ENCODE measurements at places on chromosomes 11 and 22.
A peak's percentile ranks its signal among the peaks of the same experiment; 100 is the strongest.

GRCh38 chr11:17573526-17573925 is 26.5 kb downstream of the OTOG start:
- no peak for DNase-seq

- no peak for DNase-seq
These were observed 291.8 kb downstream of the SBF2 start for GRCh38 chr11:10002221-10002620.

GRCh38 chr11:45157247-45158209 is 11.1 kb downstream of the PRDM11 start:
- DNase-seq: no peak

- no peak for DNase-seq
These were observed 125.1 kb upstream of the E2F8 start for GRCh38 chr11:19365743-19366410.

GRCh38 chr11:2718817-2719438 is 19.1 kb upstream of the KCNQ1OT1 start:
- DNase-seq: no peak

GRCh38 chr11:2295971-2296912 is 5.5 kb downstream of the C11orf21 start:
- DNase-seq: no peak

DNA sequence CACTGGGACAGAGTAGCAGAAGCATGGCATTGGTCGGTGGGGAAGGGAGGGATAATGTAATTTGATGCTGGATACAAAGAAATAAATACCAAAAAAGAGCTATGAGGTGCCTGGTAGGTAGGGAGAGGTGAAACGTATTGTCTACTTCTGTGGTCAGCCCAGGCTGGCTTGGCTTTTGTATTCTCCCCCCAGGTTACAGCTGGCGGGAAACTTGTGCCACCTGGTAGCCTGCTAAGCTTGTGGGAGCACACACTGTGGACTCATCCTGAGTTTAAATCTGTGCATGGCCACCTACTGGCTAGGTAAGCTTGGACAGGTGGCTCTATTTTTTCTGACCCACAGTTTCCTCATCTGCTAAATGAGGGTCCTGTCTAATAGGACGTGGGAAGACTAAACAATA is 165.2 kb upstream of the E2F8 start:
- DNase-seq: no peak

- no peak for DNase-seq
These were observed 1526.8 kb downstream of the BRD1 start for GRCh38 chr22:48300877-48301276.

- no peak for DNase-seq
These were observed 515.3 kb downstream of the JRKL start for GRCh38 chr11:96905143-96905542.

DNA sequence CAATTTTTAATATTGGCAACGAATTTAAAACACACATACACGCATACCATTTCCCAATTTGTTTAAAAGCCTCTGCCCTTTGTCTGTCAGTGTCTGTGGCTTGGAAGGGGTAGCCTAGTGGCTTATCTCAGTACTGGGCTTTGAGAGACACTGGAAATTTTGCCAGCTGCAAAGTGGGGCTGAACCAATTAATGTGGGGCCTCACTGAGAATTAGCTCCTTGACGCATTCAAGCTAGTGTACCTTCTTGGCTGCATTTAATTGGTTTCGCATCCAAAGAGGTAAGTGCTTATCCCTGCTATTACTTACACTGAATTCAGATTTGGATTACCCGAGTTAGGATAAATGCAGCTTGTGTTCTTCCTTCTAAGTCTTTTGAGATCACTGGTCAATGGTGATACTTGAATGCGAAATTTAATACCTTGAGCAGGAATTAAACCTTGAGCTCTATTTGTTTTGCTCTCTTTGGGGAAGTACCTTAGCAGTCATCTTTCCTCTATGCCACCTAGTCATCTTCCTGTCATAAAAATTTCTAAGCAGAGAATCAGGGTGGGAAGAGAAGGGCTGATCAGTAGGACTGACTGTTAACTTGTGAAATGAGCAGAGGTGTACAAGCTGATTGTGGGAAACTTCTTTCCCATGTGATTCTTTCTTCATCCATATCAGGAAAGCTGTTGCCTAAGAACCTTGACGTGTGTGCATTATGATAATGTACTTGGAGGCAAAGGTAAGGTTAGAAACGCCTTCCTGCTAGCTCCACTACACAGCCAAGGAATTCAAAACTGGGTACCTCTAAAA is 187.7 kb upstream of the E2F8 start:
- DNase-seq: no peak

- DNase-seq: no peak
These were observed 299.0 kb downstream of the NTM start for GRCh38 chr11:131669401-131669780.

DNA sequence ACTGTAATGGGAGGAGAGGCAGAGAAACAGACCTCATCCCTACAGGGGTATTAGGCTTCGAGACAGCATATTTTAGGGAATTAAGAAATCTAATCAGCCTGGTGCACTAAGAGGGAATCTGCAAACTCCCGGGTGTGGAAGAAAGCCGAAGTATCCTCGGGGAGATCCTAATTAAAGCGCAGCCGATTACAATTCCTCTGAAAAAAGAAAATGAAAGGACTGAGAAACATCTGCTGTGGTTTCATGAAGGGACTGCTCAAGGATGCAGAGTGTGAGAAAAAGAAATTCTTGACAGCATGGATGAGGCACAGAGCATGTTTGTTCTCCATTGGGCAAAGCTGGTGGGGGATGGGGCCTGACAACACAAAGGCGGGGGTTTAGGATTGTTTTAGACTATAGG is 290.0 kb upstream of the LARGE1 start:
- no peak for DNase-seq

DNA sequence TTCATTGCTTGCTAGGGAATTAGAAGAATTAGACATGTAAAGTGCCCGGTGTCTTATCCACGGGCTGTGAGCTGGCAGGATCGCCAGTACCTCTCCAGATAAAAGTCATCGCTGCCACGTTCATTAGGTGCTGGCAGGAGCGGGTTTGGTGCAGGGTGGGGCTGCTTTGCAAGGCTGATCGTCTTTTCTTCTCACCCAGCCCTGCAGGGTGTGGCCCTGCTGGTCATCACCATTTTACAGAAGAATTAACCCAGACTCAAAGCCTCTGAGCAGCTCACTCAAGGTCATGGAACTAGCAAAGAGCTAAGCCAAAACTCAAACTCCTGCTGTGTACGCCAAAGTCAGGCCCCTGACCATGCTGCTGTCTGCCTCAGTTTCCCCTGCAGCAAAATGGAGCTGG is 6.1 kb upstream of the FGF4 start:
- no peak for DNase-seq

DNA sequence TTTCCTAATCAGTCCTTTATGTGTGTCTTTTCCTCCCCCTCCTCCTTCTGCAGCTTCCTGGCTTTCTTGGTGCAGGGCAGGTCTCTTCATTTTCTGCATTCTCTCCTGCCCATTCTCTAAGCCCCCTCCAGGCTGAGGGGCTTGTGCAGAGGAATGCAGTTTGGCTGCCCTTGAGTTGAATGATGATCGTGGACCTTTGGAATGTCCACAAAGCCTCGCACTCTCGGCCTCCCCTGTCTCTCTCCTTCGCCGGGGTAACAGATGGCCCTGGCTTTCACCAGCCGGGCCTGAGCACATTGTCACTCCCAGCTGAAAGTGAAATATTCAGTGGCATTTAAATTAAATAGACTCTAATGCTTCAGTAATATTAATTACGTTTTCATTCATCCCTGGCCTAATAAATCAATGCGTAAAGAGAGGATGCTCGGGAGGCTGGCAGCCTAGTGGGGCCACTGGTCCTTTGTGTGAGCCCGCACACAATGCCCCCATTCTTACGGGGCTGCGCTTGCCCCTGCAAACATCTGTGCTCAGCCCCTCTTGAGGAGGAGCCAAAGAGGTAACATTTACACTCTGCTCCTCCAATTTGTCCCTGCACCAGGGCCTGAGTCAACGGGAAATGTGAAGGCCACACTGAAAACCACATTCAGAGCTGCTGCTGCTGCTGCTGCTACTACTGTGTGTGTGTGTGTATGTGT is 64.9 kb upstream of the PAX6 start:
- DNase-seq: no peak

GRCh38 chr11:118117790-118118601 is 31.2 kb upstream of the SMIM35 start:
- no peak for DNase-seq

- no peak for DNase-seq
These were observed 3.0 kb upstream of the B3GAT1 start for GRCh38 chr11:134414766-134415765.

DNA sequence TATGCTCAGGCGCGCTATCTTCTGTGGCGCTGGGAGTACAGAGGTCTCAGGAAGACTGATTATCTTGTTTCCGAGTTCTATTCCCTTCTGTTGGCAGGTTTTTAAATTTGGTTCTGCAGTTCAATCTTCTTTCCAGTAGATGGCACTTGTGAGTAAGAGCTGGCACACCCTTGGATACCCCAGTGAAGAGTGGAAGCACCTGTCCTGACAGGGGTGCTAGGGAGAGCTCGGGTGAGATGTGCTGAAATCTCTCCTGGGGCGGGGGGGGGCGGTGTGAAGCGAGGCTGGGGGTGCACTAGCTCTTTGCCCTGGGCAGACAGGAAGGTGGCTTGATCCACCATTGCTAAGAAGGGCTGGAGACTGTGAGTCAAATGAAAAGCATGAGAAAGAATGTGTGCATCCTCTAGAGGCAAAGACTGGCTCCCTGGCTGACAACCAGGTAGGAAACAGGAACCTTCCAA is 679.9 kb upstream of the CCDC179 start:
- DNase-seq: peak; percentile 53

DNA sequence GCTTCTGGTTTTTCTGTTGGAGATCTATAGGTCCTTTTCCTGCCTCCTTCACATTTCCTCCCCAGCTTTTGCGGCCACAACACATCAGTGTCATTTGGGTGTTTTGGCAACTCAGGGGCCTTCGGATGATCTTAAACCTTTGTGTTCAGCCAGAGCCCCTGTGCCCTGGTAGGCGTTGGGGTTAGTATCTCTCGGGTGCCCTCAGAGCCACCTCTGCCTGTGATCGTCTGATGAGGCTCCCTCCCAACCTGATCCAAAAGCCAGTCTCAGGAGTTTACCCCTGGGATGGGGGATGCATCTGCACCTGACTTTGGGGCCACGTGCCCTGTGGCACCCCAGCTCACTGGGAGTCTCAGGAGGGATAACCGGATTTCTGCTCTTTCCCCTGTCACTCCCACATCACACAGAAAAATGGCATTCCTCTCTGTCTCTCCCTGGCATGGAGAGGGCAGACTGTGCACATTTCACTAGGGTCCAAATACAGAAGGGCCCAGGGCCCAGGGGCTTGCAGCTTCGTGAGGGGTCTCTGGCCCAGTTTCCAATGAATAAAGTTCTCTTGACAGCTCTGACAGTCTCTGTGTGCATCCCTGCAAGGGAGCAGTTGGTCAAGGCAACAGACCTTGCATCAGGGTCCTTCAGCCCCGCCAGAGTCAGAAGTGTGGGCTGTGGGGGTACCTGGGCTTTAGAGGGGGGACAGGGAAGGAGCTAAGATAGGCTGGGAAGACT is 2.6 kb downstream of the RNF26 start:
- DNase-seq: no peak

- DNase-seq: no peak
These were observed 32.7 kb downstream of the SGSM3 start for GRCh38 chr22:40403141-40403540.

- DNase-seq: no peak
These were observed 7.6 kb downstream of the IL17REL start for GRCh38 chr22:50004918-50005317.

- peak; percentile 30 for DNase-seq
These were observed 396 bp downstream of the OSBP start for GRCh38 chr11:59615120-59615636.

- no peak for DNase-seq
These were observed 25.5 kb upstream of the CCDC90B start for GRCh38 chr11:83311701-83312100.

- peak; percentile 56 for DNase-seq
These were observed 11.3 kb downstream of the TRIM66 start for GRCh38 chr11:8671193-8671612.

GRCh38 chr11:67268962-67269268 is 2.6 kb downstream of the GRK2 start:
- no peak for DNase-seq

DNA sequence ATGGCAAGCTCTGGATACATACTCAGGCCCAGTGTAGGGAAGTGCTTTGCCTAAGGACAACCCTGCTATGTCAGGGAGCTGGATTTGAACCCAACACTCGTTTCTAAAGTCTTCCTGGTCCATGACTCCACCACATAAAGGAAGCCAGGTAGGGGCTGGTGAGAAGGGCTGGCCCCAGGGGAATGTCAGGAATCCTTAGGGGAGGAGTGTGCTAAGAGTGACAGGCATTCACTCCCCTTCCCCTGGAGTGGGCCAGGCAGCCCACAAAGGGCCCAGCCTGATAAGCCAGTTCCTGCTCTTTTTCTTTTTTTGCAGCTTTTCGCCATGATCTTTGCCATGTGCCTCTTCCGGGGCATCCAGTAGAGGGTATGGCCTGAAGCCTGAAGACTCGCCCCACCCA is 21.9 kb downstream of the TP53I11 start:
- no peak for DNase-seq

GRCh38 chr11:31443802-31444201 is 65.6 kb downstream of the IMMP1L start:
- DNase-seq: no peak

GRCh38 chr11:64744544-64745188 is 724 bp upstream of the RASGRP2 start:
- DNase-seq: no peak

- no peak for DNase-seq
These were observed 76.3 kb upstream of the SUSD2 start for GRCh38 chr22:24105013-24105360.

DNA sequence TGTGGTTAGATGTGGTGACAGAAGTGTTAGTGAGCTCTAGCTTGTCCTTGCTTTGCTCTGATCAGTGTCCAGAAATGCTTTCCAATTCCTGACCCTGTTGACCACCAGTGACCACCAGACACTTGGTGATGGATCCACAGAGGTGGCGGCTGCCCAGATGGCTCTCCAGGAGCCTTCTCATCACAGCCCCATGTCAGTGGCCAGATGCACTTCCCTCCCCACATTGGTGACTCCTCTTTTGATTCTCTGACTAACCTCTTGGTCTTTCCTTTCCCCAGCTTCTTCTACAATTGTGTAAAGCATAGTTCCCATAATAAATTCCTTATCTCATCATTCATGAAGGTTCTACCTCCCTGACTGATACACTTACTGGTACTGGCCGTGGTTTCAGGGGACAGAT is 40.1 kb upstream of the CXCR5 start:
- no peak for DNase-seq

- DNase-seq: no peak
These were observed 3.2 kb upstream of the GAB2 start for GRCh38 chr11:78420796-78421209.

GRCh38 chr22:44838316-44839016 is 86.1 kb downstream of the ARHGAP8 start:
- no peak for DNase-seq

DNA sequence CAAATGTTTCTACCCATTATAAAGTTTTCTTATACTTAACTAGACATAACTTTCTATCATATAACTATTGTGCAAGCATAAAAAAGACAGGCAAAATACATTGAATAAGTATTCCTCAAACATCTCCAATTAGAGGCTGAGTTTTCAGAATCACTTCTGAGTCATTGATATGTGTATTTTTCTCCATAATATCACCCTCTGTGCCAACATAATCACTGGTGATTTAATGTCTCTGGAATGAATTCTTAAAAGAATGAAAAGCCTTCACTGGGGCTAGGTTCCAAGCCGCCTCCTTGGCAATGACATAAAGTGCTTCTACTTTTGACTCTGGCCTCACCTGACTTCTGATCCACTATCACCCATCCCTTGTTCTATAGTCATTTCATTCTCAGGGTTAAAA is 197.0 kb upstream of the E2F8 start:
- DNase-seq: peak; percentile 6

- DNase-seq: no peak
These were observed 23.7 kb downstream of the USP47 start for GRCh38 chr11:11865449-11865848.

- no peak for DNase-seq
These were observed 45.2 kb downstream of the ALX4 start for GRCh38 chr11:44264761-44265160.

Measured in SW 1271 (cell line).